A549 treated with RU486 at 1 μM for 4 hours (cell line): ENCODE measurements at places on chromosomes 11 and 22. TPM values are rescaled to one million over a fixed set of nuclear protein-coding genes. Genes with fewer than 3 reads are reported as not detected.

SAA1 gene
- 0.25 to 1.1 TPM (median 0.49 TPM) in 4 of 5 replicates, not detected in the other for total RNA-seq

ART1 gene
- total RNA-seq = not detected in 5 replicates

MAPK8IP2 gene
- 2.2 to 4.2 TPM (median 3.8 TPM) in 5 replicates for total RNA-seq

BTBD18 gene
- not detected in 5 replicates for total RNA-seq

RIMBP3B gene
- total RNA-seq = 0.30 to 0.67 TPM (median 0.46 TPM) in 5 replicates

TEX54 gene
- total RNA-seq = not detected in 5 replicates

BBOX1 gene
- 0.06 to 0.09 TPM in 2 of 5 replicates, not detected in the others for total RNA-seq

HIRA gene
- 18.9 to 24.3 TPM (median 24.0 TPM) in 5 replicates for total RNA-seq

B3GAT3 gene
- 38.7 to 56.9 TPM (median 51.6 TPM) in 5 replicates for total RNA-seq

IL17REL gene
- total RNA-seq = 0.02 TPM in 1 of 5 replicates, not detected in the others

C22orf31 gene
- not detected in 5 replicates for total RNA-seq

CRY2 gene
- 2.7 to 3.7 TPM (median 3.2 TPM) in 5 replicates for total RNA-seq

SHISAL1 gene
- 5.6 to 7.0 TPM (median 6.4 TPM) in 5 replicates for total RNA-seq

OR51B4 gene
- total RNA-seq = not detected in 5 replicates
